ENCODE measurements at places on chromosomes 4 and X.
A peak's percentile ranks its signal among the peaks of the same experiment; 100 is the strongest.

- DNase-seq: no peak
These were observed 24.7 kb downstream of the KCNE5 start for GRCh38 chrX:109600237-109600651.

DNA sequence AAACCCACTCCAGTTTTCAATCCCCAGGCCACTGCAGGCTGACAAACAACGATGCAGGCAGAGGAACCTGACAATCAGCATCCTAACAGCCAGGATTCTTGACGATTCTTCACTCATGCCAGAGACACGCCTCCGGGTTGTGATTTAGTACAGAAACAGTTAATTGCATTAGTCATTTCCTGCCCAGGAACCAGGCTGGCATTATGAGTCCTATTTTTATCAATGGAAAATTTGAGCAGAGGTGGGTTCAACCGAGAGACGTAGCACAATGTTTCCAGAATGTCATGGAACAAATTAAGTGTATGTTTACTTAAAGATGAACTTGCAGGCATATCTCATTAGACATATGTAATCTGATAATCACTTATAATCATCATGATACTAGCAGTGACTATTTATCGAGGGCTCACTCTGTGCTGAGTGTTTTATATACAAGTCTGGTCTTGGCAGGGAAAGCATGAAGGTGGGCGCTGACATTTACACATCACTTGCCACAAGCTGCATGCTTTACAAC lies 159.7 kb downstream of the NSUN7 start:
- DNase-seq: no peak

- no peak for DNase-seq
These were observed 914 bp downstream of the TRAPPC2 start for GRCh38 chrX:13733506-13733905.

GRCh38 chrX:1185561-1185960 lies 26.9 kb downstream of the CRLF2 start:
- no peak for DNase-seq

DNA sequence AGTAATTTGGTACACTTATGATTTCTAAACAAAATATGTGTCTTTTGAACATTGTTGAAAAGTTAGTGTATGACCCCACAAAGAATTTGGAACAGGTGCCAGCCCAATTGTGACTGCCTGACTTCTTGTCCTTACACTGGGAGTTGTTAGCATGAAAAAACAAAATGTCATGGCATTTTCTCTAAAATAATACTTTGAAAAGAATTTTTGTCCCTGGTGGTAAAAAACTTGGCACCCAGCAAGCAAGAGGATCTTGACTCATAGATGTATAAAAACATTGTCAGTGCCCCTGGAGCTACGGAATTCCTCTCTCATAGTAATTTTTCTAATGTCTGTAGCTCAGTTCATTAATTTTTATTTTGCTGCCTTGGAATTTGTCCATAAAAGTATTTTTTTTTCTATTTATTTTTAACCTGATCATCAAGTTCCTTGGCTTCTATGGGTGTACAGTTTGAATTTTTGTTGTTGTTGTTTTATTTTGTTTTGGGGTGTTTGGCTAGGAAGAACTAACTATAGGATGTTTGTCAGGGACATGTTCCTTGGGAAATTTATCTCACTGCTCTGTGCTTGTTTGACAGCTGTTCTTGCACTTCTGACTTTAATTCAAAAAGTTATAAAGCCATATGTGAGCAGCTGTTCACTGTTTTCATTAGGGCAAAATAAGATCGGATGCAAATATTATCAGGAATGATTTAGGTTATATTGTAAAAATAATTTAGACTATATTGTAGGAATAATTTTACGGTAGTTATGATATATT lies 95.4 kb upstream of the NUDT6 start:
- DNase-seq: no peak

- no peak for DNase-seq
These were observed 63.2 kb downstream of the ANAPC10 start for GRCh38 chr4:145034727-145035211.

DNA sequence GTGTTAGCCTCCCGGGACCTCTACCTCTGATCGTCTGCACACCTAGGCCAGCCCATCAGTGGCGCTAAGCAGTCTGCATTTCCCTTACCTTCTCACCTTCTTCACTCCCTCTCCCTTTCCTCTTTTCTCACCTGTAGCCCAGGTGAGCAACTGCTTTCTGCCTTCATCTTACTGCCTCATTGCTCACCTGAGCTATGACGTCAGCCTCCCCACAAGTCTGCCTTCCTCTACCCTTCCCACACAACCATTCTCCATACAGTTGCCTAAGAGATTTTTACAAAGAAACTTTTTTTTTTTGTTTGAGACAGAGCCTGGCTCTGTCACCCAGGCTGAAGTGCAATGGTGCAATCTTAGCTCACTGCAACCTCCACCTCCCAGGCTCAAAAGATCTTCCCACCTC lies 136.3 kb downstream of the BCOR start:
- no peak for DNase-seq

DNA sequence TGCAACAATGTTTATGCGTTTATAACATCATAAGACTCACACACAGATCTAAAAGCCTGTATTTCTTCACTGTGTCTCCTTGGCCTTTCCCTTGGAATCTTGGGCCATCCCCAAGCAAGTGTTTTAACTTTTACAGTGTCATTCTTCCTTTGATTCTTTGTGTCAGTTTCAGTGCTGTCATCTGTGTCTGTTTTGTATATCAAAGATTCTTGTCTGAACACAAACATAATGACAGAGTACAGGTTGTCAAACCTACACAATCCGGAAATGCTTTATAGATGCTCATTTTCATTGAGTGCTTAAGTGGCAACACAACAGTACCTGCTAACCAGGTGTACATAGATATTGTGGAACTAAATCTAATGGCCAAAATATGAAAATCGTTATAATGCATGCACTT lies 1500.0 kb downstream of the TECRL start:
- DNase-seq: no peak

- no peak for DNase-seq
These were observed 30.2 kb downstream of the KIAA0232 start for GRCh38 chr4:6812766-6813165.

DNA sequence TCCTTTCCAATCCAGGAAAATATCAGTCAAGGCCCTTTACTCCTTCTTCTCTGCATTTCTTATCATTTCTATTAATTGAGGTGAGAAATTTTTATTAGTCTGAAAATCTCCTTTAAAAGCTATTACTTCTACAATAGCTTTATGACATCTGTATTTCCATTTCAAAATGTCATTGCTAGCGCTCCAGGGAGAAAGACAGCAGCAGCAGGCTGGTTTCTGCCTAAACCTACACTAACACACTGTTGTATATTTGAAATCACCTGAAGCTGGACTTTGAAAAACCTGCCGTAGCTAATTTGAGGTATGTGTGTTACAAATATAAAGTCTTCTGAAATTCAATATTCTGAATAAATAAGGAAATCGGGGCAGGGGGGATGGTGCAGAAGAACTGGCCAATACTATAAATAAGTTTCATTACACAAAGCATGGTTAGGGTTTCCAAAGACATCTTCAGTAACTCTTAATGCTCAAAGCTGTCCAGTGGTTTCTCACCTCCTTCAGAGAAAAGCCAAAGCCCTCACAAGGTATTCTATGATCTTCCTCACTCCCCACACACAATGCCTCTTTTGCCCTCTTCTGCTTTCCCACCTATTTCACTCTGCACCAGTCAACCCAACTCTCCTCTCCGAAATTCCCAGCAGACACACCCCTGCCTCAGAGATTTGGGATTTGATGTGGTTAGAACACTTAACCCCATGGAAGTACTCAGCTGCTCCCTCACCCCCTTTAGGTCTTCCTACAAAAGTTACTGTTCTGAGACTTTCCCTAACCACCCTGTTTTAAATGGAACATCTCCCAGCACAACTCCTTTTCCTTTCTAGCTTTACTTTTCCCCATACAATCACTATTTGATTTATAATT lies 122.7 kb downstream of the PPP3CA start:
- no peak for DNase-seq

- no peak for DNase-seq
These were observed 45.3 kb downstream of the RPGR start for GRCh38 chrX:38282049-38282448.

GRCh38 chr4:122285285-122285684 lies 93.5 kb upstream of the ADAD1 start:
- no peak for DNase-seq

- no peak for DNase-seq
These were observed 157.7 kb downstream of the CEP135 start for GRCh38 chr4:56106180-56107147.

- DNase-seq: no peak
These were observed 109.2 kb downstream of the MAPK10 start for GRCh38 chr4:86250619-86251018.

DNA sequence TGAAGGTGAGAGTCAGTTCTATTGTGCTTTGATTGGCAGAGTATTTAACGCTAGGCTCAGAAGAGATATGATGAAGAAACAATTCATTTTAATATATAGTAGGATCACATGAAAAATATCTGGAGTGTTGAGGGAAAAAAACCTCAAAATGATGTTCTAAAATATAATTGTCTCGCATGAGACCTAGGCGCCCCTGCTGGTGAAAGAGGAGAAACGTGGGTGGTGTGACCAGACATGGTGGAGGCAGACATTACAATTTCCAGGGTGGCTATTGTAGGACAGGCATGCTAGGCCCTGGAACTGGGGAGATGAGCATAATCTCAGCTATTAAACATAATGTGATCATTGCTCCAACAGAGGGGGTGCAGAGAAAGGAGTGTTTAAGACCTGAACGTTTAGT lies 210.0 kb downstream of the HS3ST1 start:
- no peak for DNase-seq

DNA sequence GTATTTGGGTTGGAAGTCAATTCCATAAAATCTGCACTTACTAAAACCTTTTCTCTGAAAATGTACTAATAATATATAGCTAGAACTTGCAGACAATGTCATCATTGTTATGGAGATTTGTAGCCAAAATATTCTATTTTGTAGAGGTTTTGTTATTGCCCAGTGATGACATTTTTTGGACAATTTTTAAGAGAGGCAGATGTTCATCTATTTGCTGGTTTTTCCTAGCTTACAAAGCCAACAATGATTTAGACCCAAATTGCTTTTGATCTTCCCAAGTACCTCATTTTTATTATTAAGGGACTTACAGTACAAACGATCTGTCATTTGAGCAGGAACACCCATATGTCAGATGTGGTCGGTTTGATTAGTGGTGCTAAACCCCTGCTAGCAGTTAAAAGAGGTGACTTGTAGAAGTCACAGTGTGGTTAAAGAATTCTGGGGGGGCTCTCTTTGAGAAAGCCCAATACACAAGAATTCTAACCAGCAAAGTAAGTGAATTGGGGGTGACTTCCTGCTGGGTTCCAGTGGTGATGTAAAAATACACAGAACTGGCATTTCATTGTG lies 136.2 kb downstream of the KIT start:
- no peak for DNase-seq

- DNase-seq: no peak
These were observed 19.9 kb downstream of the IQSEC2 start for GRCh38 chrX:53261355-53261972.

DNA sequence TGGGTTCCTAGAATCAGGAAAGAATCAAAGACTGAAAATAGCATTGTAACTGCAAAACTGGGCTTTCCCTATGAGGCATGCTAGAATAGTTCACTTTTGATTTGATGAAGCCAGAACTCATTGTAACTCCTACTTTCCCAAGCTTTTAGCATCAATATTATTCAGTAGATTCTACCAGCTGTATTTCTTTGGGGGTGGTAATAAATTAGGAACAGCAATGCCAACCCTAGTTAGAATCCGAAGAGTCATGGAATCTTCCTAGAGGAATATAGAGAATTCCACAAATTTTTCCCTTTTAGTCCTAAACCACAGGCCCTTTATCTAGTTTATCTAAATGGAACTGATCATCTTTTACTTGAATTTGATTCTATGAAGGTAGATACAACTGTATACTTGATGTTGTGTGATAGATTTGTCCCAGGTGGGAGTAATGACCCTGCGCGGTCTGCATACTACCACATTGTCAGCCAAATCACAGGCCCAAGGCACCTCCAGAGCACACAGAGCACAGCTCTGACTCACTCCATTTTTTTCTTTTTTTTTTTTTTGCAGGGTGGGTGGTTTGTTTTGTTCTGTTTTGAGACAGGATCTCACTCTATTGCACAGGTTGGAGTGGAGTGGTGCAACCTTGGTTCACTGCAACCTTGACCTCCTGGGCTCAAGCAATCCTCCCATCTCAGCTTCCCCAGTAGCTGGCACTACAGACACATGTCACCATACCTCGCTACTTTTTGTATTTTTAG lies 66.6 kb downstream of the EDNRA start:
- DNase-seq: no peak

GRCh38 chr4:1215141-1216075 lies 33.5 kb downstream of the CTBP1 start:
- peak; percentile 82 for DNase-seq

DNA sequence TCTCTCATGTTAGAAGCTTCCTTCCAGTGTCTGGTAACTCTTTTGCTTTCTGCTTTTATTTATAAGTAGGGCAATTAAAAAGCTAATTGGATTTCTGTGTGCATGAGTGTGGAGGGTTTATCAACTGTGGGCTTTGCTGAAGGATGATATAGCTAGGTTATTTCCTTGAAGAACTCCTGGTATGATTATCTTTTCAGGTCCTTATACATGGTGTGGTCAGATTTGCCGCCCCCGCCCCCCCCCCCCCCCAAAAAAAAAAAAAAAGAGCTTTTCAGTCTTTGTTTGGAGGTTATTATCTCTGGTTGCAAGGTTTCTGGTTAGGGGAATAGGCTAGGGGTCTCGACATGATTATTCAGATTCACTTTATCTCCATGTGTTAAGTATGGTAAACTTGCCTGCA lies 35.9 kb downstream of the MOB1B start:
- DNase-seq: no peak

GRCh38 chr4:170741856-170742255 lies 652.1 kb upstream of the AADAT start:
- DNase-seq: no peak

GRCh38 chr4:5084911-5085475 lies 33.7 kb downstream of the STK32B start:
- no peak for DNase-seq

DNA sequence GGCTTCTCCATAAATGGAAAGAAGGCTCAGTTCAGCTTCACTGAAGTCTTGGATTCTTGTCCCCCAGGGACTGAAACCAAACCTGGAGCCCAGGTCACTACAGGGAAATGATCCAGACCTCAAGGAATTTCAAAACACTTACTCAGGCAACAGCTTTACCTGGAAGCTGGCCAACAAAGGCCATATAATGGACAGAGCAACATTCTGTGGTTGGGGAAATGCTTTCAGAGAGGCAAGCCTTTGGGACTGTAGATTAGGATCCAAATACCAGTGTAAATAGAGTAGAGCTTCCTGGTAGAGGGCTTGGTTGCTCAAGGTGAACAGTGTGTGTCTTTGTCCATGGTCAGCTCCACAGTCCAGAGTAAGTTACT lies 57.0 kb upstream of the PROM1 start:
- no peak for DNase-seq

- DNase-seq: no peak
These were observed 182.0 kb upstream of the FAT4 start for GRCh38 chr4:125132729-125133128.

Measured in GM12892 (cell line).